ENCODE measurements at places on chromosomes 4 and X. TPM values are rescaled to one million over a fixed set of nuclear protein-coding genes. Genes with fewer than 3 reads are reported as not detected.
A peak's percentile ranks its signal among the peaks of the same experiment; 100 is the strongest.

DNA sequence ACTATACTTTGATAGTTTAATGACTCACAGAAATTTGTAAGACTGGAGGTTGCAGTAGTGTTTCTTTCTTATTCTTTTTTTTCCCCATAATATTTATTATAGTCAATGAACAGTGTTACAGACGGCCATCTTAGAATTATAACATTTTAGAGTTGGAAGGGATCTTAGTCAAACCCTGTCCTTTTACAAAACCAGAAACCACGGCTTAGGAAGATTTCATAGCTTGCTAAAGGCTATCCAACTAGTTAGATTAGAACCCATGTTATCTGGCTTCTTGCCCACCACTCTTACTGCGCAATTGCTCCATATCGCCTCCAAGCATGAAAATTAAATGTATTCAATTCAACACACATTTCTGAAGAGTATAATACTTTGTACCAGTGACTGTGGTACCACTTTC, 1.1 kb downstream of the XIAP start:
- peak; percentile 25 for DNase-seq

Gene CDS1
- total RNA-seq = 0.05 TPM

DNA sequence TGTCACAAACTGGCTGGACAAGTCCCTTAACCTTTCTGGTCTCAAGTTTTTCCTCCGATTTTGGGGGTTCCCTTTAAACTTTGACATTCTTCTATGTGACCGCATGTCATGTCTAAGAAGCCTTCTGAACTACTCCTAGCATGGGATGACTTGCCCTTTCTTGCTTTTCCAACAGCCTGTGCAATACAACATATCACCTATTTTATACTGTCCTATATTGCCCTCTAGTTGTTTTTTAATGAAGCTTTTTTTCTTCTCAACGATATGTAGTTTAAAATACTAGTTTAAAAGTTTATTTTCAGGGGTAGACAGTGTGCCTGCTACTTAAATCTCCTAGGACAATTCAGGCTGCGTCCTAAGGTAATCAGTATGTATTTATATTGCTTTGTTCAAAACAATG, 1.0 kb upstream of the IGBP1 start:
- no peak for DNase-seq

Gene SLC16A2
- total RNA-seq = 0.70 TPM

Gene DRD5
- total RNA-seq = not detected

DNA sequence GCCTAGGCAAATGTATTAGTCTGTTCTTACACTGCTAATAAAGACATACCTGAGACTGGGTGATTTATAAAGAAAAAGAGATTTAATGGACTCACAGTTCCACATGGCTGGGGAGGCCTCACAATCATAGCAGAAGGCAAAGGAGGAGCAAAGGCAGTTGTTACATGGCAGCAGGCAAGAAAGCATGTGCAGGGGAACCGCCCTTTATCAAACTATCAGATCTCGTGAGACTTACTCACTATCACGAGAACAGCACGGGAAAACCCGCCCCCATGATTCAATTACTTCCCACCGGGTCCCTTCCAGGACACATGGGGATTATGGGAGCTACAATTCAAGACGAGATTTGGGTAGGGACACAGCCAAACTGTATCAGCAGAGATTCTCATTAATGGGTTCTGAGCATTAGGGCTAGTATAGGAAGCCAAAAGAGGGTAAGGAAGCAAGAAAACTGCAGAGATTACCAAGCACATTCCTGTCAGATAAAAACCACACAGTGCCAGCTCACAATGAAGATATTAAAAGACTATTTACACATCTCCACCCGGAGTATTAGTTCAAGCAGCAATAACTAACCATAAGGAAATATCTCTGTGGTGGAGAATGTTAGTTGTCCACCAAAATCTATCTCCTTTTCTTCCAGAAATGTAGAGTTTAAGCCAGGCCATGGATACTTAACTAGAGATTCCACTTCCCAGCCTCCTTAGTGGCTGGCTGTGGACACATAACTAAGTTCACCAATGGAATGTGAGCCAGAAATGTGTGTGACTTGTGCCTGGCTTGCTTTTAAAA, 61.2 kb upstream of the HOPX start:
- no peak for DNase-seq

- no peak for DNase-seq
Observed at GRCh38 chr4:22192084-22192511, 243.5 kb upstream of the KCNIP4 start.

- DNase-seq = no peak
Observed at GRCh38 chrX:45232139-45232538, 31.5 kb upstream of the DIPK2B start.

- no peak for DNase-seq
Observed at GRCh38 chrX:150255441-150256296, 107.4 kb upstream of the MAMLD1 start.

DNA sequence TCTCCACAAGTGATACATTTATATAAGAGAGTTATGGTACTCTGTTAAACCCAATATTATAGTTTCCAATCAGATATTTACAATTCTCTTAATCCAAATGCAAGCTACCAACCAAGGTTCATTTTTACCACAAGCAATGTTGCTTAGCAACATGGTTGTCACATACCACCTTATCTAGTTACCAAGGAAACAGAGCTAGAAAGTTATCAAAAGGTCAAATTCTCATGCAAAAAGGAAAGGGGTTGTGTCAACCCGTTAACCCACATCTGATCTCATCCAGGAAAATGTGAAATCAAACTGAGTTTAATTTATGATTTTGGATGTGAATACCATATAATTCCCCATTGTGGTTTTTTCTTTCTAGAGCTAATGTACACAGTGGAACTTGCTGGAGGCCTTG, 274.1 kb upstream of the MAGEB2 start:
- DNase-seq = peak; percentile 30

Gene EOLA2
- 21.3 TPM for total RNA-seq

GRCh38 chr4:185837415-185838103, 25.6 kb upstream of the SORBS2 start:
- peak; percentile 66 for DNase-seq

DNA sequence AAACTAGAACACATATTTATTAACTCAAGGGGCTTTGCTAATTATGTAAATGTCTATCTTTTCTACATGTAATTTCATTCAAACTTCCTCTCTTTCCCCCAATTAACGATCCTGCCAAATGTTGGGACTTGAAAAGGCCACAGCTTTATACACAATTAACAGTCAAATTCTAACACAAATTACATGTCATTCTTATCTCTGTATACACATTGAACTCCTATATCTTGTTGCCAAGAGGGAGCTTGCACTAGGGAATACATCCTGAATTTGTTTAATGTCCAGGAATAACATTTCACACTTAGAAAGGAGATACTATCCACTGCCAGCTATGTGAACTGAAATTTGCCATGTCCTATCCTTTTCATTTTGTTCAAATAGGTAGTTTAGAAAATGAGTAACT, 38.9 kb upstream of the MAB21L2 start:
- DNase-seq = no peak

Gene GPC4
- total RNA-seq = 0.14 TPM

- peak; percentile 56 for DNase-seq
Observed at GRCh38 chrX:31038575-31039326, 33.1 kb downstream of the FTHL17 start.

GRCh38 chrX:16992445-16992844, 46.0 kb downstream of the REPS2 start:
- DNase-seq = no peak

Gene L1CAM
- total RNA-seq = 1.1 TPM

GRCh38 chrX:68438575-68438974, 5.3 kb upstream of the OPHN1 start:
- no peak for DNase-seq

Gene ADH6
- total RNA-seq = not detected

GRCh38 chr4:26858035-26858918, 2.4 kb upstream of the STIM2 start:
- DNase-seq = peak; percentile 7

Gene SSX1
- not detected for total RNA-seq
